AG04450 (cell line): ENCODE measurements at places on chromosomes 11 and 22.

DNA sequence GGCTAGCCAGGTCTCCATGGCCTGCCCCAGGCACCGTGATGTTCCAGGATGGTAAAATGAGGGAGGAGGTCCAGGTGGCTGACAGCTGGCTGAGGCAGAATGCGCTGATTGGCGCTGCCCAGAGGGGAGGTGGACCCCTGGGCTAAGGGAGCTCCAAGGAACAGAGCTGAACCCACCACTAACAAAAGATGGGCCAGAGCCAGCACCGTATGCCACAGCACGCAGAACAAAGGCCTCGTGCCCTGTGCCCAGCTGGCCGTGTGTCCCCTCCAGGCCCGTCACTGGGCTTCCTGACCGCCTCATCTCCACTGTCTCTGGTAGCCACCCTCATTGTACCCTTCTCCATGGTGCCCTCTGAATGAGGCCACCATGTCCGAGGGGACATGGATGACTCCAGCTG is 19.6 kb upstream of the PRODH start:
- DNase-seq: no peak

- DNase-seq: no peak
These were observed 17.7 kb downstream of the RAB30 start for GRCh38 chr11:83054001-83054400.

- DNase-seq: no peak
These were observed 182.7 kb downstream of the ADAMTS15 start for GRCh38 chr11:130631119-130631518.

DNA sequence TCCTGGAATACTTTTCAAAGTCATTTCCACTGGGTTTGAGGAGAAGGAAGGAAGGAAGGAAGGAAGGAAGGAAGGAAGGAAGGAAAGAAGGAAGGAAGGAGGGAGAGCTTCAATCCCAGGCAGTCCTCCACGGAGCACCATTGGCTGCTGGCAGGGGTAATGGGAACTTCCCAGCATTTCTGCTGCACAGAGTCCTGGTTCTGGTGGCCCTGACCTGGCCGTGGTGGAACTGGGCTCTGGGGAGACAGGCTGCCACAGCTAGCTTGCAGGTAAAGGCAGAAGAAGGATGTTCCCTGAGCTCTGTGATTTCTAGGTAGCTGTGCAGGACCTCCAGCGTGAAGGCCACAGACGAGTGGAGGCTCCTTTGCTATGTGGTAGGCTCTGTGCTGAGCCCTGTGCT is 10.6 kb downstream of the PKNOX2 start:
- DNase-seq: no peak

DNA sequence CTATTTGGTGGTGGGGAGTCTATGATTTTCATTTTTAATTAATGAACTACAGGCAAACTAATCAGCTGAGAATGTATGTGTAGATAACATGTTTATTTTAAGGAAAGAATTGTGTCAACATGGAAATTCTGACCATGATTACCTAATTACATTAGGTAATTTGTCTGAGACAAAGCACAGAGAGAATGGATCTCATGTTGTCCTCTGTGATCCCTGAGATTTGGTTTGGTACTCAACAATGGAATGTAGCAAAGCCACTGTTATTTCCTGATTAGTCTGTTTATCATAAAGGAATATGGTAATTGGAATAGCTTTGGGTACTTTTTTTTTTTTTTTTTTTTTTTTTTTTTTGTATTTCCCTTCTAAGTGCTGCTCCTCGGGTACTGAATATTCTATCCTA is 718.8 kb upstream of the ARHGAP42 start:
- DNase-seq: no peak

- DNase-seq: no peak
These were observed 208.0 kb downstream of the DSCAML1 start for GRCh38 chr11:117589063-117589462.

DNA sequence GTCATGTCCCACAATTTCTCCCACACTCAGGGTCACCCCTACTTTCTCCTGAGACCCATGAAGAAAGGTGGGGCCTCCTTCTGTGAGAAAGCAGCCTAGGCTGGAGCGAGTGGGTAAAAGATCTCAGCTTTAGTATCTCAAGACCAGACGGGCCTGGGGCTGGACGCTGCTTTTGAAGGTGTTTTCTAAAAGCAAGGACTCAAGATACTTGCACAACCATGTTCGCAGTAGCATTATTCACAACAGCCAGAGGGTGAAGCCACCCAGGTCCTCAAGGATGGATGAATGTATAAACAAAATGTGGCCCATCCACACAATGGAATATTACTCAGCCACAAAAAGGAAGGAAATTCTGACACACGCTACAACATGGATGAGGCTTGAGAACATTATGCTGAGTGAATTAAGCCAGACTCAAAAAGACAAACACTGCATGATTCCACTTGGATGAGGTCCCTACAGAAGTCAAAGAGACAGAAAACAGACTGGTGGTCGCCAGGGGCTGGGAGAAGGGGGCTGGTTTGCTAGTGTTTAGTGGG is 10.6 kb downstream of the SHANK2 start:
- DNase-seq: no peak

DNA sequence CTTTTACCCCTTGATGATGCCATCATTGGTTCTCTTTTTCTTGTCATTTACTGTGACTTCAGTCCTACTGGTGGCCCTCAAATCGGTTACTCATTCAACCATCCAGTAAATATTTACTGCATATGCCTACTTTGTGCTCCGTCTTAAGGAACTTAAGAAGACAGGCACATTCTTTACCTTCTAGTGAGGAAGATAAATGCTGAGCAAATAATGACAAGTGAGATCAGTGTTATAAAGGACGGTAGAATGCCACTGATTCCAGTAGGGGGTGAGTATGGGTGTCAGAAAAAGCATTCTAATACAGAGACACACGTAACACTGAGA is 1.6 kb downstream of the ANKRD42 start:
- DNase-seq: no peak

GRCh38 chr11:32153747-32154146 is 62.9 kb downstream of the RCN1 start:
- no peak for DNase-seq

DNA sequence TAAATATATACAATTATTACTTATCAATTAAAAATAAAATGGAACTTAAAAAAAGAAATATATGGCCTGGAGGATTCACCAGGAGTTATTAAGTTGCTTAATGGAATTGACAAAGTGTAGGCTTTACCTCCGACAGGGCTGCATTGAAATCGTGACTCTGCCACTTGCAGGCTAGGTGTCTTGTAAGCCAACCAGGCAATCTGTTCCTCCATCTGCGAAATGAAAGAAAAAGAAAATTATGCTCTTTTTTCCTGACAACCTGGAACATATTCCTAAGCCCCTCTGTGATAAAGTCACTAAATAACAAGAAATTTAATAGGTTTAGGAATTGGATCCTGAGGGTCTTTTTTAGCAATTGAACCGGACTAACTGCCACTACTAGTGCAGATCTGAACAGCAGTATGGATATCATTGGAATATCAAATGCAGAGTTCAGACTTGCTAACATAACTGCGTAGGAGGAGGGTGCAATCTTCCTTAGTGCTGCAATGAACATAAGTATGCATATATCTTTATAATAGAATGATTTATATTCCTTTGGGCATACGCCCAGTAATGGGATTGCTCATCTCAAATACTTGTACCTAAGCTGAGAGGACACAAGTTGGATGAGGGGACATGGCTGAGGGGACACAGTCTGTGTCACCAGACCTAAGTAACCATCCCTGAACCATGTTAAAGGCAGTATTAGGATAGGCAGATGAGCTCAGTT is 42.5 kb upstream of the CEP126 start:
- no peak for DNase-seq
